Osteoblast (primary cell): ENCODE measurements at places on chromosomes 4 and X. TPM values are rescaled to one million over a fixed set of nuclear protein-coding genes. Genes with fewer than 3 reads are reported as not detected.

The BBS12 gene
- total RNA-seq, result 9.4 and 10.6 TPM in 2 replicates

The SLC2A9 gene
- total RNA-seq, result 2.5 and 3.5 TPM in 2 replicates

The MGAT4D gene
- total RNA-seq, result not detected in 2 replicates

The ANK2 gene
- 68.4 and 79.6 TPM in 2 replicates for total RNA-seq

The ZBED1 gene
- total RNA-seq, result 52.2 and 57.2 TPM in 2 replicates

The FATE1 gene
- total RNA-seq, result not detected in 2 replicates

The TEX13D gene
- not detected in 2 replicates for total RNA-seq

The DUX4 gene
- total RNA-seq, result not detected in 2 replicates

The USP51 gene
- 2.9 and 4.3 TPM in 2 replicates for total RNA-seq

The XAGE2 gene
- not detected in 2 replicates for total RNA-seq

The PPP4R3C gene
- total RNA-seq, result not detected in 2 replicates

The CT45A5 gene
- not detected in 2 replicates for total RNA-seq

GRCh38 chrX:131063613-131064012, 5.5 kb downstream of the ARHGAP36 start:
- no peak for DNase-seq

- no peak for DNase-seq
Measured at GRCh38 chrX:22968494-22968893, 31.3 kb upstream of the DDX53 start.

DNA sequence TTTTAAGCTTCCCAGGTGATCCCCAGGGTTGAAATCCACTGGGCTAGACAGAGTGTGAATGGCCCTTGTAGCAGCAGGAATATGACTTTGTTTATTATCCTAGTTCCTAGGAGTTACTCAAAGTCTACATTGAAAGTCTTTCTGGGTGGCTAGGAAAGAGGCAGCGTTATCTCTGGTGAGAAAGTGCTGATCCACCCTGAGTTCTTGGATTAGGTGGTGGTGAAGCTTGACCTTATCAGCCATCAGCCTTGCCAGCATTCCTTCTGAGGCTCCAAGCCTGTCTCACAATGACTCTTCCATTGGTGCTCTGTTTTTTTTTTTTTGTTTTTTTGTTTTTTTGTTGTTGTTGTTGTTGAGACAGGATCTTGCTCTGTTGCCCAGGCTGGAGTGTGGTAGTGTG, 83.1 kb upstream of the CLCN4 start:
- DNase-seq, result no peak

GRCh38 chrX:104522386-104522785, 43.6 kb upstream of the IL1RAPL2 start:
- no peak for DNase-seq

GRCh38 chr4:8855818-8856245, 15.8 kb downstream of the HMX1 start:
- no peak for DNase-seq

DNA sequence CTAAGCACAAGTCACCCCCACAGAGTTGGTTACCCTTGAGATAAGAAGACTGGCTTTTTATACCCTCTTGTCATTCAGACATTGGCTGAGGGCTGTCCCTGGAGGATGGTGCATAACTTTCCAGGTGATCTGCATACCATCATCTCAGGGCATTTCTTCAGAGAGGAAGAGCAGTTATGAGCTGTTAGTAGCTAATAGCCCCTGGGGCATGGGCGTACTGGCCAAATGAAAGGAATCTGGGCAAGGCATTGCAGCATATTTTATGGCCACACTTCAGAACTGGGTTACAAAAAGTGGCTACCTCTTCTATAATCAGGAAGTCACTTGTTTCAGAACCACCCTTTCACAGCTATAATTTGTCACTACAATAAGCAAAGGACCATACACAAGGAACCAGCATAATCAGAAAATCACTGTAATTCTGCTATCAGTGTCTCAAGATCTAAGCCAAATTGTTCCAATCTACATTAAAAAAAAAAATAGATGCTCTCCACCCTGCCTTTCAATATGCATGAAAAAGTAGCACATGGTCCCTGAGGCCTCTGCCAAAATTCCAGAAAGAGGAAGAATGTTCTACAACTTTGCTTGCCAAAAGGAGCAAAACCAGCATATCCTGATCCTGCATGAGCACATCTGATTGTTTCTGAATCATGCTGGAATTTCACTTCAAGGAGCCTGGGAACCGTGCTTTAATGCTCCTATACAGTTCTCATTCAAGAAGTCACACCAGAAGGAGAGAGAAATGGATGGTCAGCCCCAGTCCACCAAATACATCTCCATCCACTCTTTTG, 92.0 kb downstream of the TMEM144 start:
- peak; percentile 60 for DNase-seq

- DNase-seq, result no peak
Measured at GRCh38 chrX:117834076-117834475, 282.5 kb downstream of the KLHL13 start.

DNA sequence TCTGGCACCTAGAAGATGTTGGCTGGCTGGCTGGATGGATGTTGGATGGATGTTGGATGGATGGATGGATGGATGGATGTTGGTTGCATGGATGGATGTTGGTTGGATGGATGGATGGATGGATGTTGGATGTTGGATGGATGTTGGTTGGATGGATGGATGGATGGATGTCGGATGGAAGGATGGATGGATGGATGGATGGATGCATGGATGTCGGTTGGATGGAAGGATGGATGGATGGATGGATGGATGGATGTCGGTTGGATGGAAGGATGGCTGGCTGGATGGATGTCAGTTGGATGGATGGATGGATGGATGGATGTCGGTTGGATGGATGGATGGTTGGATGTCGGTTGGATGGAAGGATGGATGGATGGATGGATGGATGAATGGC, 96.7 kb downstream of the PSAPL1 start:
- no peak for DNase-seq

- no peak for DNase-seq
Measured at GRCh38 chrX:105696870-105697269, 125.5 kb upstream of the NRK start.

GRCh38 chr4:1236103-1236641, 12.8 kb downstream of the CTBP1 start:
- DNase-seq, result peak; percentile 88

GRCh38 chr4:5357870-5358269, 306.6 kb downstream of the STK32B start:
- no peak for DNase-seq

DNA sequence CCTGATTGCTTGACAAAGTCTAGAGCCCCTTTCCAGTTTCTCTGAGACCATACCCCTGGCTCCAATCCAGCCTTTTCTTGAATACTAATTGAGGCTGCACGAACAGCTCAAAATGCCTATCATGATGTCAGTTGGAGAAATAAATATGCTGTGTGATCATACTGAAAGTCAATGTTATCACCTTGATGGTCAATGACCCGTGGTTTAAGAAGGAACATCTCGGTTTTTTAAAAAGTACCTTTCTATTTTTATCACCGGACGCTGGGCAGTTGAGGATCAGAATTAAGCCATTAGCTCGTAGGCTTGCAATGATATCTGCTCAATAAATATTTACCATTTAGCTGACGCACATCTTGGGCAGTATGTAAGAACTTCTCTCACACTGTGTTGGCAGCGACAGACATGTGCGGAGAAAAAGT, 852 bp upstream of the WDR44 start:
- DNase-seq, result no peak

- DNase-seq, result no peak
Measured at GRCh38 chr4:112953262-112953661, 96.2 kb upstream of the ANK2 start.

GRCh38 chr4:146470604-146471003, 51.1 kb downstream of the SLC10A7 start:
- DNase-seq, result no peak

DNA sequence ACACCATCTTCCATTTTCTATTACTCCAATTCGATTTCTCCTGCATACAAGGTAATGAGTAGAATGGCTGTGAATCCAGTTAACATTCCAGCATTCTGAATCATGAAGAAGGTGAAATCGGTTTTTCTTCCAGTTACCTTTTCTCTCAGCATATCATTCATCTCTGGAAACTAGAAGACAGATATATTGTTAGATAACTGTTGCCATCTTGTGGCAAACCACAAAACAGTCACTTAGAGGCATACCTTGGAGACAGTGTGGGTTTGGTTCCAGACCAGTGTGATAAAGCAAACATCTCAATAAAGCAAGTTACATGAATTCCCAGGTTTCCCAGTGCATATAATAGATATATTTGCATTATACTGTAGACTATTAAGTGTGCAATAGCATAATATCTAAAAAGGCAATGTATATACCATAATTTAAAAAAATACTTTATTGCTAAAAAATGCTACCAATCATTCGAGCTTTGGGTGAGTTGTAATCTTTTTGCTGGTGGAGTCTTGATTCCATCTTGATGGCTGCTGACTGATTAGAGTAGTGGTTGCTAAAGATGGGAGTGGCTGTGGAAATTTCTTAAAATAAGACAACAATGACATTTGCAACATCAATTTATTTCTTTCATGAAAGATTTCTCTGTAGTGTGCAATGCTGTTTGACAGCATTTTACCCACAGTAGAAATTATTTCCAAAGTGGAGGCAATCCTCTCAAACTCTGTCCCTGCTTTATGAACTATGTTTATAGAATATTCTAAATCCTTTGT, 82.1 kb downstream of the SLC39A8 start:
- no peak for DNase-seq

GRCh38 chr4:187983746-187984145, 11.8 kb upstream of the ZFP42 start:
- no peak for DNase-seq

DNA sequence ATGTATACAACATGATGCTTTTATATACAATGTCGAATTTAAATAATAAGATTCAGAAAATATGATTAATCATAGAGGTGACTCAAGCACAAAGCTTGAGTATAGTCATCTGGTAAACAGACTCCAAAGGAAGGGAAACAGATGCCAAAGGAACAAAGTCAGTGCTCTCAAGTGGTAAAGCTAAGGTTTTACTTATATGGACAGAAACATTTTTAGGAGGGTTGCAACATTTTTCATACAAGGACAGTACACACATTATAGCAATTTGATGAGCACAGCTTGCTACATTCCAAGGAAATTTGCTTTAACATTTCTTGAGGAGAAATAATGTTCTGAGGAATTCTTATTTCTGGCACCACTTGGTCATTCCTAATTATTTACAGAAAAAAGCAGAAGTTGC, 333.4 kb upstream of the AADAT start:
- DNase-seq, result peak; percentile 36

GRCh38 chr4:68655764-68656444, 14.5 kb downstream of the UGT2B15 start:
- no peak for DNase-seq

DNA sequence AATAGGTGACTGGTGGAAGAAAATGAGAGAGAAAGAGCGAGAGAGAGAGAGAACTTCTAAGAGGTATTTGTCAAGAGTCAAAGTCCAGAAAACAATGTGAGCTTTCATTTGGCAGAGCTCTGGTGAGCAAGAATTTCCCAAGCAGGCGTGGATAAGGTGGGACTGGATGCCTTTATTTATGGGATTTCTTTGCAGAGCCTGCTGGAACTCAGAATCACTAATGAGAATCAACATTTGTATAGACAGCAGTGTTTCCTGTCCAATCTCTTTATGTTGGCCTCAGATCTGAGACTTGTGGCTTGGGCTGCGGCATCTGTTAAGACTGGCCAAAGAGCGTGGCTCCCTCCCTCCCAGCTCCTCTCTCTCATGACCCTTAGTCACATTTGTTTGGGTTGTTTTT, 67.9 kb upstream of the TBL1X start:
- DNase-seq, result no peak

DNA sequence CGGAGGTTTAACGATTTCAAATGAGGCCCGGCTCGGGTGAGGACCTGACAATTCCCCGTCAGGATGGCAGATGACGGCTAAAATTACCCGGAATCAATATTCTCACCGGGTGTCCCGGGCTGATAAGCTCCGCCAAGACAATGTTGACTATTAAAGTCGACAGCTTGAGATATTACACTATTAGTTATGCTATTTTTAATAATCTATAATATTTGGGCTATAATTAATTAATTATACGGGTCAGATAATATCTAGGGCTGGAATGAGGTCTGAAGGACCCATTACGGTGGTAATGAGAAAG, 9.4 kb upstream of the NKX1-1 start:
- DNase-seq, result peak; percentile 36

DNA sequence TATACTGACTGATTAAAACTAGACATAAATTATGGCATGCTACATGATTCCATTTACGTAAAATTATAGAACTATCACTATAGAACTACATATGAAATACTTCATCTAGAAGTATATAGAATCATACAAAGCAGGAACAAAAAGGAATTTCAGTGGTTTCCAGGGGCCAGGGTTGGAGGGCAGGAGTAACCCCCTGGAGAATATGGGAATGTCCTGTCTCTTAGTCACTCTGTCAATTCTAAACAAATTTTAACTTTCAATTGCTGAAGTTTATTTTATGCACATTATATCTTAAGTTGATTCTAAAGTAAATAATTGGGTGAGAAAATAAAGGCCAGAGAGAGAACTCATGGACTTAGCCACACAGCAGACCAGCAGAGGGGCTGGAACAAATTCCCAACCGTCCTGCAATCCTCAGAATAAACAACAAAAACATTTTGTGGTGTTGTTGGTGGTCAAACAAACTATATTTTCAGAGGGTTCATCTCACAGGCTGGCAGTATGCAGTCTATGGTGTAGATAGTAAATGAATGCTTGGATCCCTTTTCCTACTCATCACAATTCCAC, 476.9 kb upstream of the SLIT2 start:
- peak; percentile 65 for DNase-seq
